ENCODE measurements at places on chromosomes 4 and X.
A peak's percentile ranks its signal among the peaks of the same experiment; 100 is the strongest.

- no peak for DNase-seq
These were observed 30.7 kb upstream of the JAKMIP1 start for GRCh38 chr4:6230827-6231662.

GRCh38 chrX:71992711-71993110 is 82.1 kb downstream of the NHSL2 start:
- no peak for DNase-seq

GRCh38 chr4:164337219-164337944 is 416.5 kb upstream of the SMIM31 start:
- DNase-seq: no peak

DNA sequence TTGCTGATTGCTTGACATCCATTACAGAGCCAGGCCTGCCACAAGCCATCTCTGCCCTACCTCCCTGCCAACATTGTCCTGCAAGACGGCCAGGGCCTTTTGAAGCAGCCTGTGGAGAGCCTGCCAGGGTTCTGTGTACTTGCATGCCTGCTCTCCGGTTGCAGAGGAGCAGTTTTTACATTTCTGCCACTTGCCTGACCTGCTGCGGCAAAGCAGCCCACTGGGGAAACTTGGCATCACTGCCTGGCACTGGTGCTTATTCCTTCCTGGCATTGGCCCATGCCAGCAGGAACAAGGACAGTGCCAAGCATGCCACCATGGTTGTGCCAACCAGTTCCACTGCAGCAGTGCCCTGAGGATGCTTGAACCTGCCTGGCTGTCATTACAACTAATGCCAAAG is 167.1 kb downstream of the NHS start:
- DNase-seq: no peak

GRCh38 chr4:23720556-23720955 is 169.3 kb downstream of the PPARGC1A start:
- no peak for DNase-seq

DNA sequence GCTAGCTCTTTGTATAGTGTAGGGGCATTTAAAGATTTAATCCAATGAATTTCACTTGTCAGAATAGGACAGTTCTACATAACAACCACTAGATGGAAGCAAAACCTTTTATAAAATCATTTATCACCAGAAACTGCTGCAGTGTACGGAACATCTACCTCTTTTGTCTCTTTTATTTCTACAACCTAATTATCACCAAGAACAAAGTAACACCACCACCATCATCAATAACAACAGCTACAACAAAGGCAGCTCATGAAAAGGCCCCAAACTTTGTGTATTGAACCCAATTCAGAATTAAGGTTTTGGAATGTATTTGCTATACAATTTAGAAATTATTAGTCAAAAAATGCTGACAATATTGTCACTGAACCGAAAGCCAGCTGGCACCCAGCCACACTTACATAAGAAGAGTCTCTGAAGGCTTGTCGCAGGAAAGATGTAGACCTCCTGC is 260.9 kb upstream of the RPS6KA3 start:
- DNase-seq: no peak

GRCh38 chr4:3217266-3217665 is 31.7 kb upstream of the MSANTD1 start:
- DNase-seq: no peak

- DNase-seq: no peak
These were observed 9.3 kb downstream of the MXD4 start for GRCh38 chr4:2252530-2253091.

DNA sequence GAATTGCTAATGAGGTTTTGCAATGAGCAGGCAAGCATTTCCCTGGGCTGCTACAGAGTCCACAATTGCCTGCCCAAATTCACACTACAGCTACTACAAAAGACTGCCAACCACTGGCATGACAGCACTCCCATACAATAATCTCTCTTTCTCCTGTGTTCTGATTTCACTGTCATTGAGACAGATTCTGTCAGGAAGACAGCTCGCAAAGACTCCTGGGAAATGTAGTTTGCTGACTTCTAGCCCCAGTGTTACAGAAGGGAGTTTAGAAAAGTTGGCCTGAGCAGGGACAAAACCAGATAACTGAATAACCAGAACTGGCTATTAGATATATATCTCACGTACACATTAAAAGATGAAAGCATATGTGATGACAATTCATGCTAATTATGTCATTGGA is 1231.3 kb upstream of the PRKX start:
- DNase-seq: no peak

- no peak for DNase-seq
These were observed 490 bp downstream of the RWDD4 start for GRCh38 chr4:183658362-183659028.

DNA sequence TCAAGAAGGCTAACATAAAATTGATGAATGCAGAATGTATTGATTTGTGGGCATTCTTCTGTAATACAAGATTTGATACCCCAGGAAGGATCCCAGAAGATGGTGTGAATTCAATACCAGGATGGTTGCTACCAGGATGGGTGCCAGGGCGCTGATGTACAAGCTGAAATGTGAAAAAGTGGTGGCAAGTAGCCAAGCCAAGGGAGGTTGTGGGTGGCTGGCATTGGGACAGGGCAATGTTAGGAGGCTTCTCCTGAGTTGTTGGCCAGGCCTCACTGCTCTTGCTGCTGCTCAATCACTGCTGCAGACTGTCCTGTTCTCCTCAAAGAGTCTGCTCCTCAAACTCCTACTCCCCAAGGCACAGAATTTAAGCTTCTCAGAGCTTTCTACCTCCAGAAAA is 77.1 kb downstream of the RBM46 start:
- no peak for DNase-seq

DNA sequence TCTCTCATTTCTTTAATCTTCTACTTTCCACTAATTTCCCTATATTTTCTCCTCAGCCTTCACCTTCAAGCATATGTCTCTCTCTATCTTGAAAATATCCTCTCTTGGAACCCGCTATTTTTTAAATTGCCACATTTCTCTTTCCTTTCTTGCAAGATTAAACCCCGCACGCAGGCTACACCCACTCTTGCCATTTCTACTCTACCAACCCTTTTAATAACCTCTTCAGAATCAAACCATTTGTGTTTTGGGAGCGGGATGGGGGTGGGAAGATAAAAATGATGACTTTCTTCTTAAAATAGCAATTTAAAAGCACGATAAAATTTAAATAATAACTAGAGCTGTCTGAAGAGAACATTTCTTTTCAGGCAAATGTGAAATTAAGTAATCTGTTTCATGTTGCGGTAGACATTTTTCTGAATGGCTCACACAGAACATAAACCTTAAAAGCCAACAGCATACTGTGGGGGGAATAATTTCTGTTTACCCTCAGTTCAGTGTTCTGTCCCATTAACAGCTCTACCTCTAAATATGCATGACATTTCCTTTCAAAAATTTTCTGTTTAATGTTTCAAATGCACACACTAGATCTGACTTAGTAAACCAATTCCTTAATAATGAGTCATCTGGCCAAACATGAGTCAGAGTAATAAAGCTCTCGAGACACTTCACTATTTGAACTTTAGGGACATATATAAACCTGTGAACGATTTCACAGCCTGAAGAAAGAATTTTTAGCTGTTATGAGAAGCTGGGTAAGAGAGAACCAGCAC is 20.5 kb downstream of the ARSJ start:
- no peak for DNase-seq

- DNase-seq: no peak
These were observed 90.2 kb downstream of the SHOX start for GRCh38 chrX:720825-721224.

DNA sequence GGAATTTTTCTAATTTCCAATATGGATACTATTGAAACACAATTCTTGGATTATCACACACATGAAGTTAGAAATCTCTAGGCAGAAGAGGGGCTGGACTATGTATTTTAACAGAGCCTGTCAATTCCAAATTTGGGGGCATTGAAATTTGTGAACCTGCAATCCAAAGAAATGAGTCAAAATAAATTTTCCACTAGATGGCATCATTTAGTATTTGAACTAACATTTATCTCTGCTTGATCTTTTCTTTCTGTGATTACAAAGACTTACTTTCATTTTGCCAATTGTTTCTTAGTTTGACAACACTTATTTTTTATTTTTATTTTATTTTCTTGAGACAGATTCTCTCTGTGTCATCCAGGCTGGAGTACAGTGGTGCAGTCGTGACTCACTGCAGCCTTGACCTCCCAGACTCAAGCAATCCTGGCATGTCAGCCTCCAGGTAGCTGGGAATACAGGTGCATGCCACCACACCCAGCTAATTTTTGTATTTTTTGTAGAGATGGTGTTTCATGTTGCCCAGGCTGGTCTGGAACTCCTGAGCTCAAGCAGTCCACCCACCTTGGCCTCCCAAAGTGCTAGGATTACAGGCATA is 2.7 kb upstream of the PYURF start:
- no peak for DNase-seq

DNA sequence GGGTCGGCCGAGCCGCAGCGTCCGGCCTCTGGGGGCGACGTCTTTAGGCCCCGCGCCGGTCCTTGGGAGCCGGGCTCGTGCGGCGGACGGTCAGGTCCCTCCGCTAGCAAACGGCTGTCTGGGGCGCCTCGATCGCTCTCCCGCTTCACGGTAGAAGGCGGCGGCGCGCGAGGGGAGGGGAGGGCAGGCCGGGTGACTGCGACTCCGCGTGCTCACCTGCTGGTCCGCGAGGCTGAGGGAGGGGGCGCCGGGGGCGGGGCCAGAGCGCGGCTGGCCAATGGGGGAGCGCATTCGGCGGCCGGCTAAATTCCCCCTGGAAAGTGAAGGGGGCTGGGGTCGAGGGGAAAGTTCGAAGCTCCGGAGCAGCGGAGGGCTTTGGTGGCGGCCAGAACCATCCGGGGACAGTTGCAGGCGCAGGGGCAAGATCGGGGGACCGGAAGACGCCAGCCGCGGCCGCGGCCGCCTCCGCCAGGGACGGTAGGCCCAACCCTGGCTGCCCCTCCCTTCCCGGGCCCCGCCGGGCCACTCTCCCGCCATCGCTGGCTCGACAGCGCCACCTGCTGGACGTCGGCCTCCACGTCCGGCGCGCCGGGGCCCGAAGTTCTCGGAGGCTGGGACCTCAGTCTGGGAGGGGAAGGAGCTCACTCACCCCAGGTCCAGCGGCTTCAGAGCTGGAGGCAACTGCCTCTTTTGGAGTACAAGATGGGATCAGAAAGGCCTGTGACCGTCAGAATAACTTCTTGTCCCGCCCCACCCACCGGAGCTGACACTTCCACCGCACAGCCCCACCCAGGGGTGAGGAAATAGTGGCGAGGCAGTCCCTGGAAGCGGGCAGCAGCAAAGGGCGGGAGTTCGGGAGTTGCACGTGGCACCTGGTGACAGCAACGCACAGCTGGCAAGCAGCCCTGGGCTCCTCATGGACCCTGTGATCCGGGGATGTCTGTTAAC is 49.9 kb downstream of the ELF4 start:
- peak; percentile 53 for DNase-seq

GRCh38 chr4:110614173-110614963 is 8.5 kb downstream of the PITX2 start:
- DNase-seq: no peak

GRCh38 chr4:154088741-154089140 is 299.9 kb upstream of the SFRP2 start:
- DNase-seq: no peak

DNA sequence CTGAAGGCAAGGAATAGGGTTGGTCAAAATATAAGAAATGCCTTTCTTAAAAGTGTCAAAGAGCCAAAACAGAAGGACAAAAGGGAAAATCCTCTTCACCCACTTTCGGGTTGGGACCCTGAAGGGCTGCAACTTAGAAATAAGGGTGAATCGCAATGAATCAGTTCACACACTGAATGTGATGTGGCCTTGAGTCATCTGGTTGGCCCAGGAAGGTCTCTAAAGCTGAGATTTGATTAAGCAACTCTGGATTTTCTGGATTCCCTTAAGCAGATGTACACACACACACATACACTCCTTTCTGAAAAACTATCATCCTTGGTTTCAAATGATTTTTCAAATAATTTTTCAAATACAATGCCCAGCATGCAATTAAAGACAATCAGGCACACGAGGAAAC is 13.1 kb downstream of the TAB3 start:
- DNase-seq: no peak

DNA sequence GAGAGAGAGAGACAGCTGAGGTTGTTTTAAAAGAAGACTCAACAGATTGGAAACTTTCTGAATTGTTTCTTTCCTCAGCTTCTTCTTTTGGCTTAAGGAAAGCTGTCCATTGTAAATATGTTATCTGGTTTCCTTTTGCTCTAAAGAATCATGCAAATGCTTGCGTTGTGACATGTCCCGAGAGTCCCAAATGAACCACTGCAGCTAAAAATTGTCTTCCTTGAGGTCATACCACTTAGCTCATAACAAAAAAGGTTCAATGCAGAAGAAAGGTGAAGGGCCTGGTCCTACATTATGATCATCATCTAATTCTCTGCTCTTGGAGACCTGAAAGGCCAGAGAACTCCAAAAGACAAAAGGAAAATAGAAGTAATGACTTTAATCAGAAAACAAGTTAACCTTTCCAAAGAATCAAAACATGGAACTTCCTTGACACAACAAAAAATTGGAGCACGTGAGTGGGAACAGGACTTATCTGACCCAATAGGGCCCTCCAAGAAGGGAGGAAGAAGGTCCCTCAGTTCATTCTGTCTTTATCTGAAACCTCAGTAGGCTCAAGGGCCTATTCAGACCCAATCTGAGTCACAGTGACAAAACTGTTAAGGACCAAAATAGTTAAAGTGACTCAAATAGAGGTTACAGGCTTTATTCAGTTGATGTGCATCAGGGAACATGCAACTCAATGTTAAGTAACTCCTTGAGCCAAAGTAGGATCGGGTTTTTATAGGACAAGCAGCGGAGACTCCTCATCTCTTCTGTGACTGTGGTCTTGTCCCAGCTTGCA is 14.7 kb upstream of the VSIG1 start:
- no peak for DNase-seq

- DNase-seq: no peak
These were observed 73.8 kb downstream of the VEGFC start for GRCh38 chr4:176718881-176719280.

DNA sequence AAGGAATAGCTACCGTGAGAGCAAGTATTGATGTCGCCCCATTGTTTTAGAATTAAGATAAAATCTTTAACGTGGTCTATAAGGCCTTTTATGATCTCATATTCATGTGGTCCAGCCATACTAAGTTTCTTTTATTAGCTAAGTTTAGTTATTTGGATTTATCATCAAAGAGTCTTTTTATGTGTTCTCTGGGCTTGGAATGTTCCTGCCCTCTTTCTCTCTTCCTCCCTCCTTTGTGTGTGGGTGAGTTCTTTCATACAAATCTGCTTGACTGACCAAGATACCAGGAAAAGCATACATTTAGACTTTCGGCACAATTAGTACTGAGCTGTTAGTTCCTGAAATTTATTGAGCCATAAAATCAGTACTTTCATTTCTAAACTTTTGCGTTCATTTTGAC is 11.3 kb downstream of the TDO2 start:
- DNase-seq: no peak

GRCh38 chr4:76515975-76516843 is 81.2 kb downstream of the SHROOM3 start:
- DNase-seq: no peak

GRCh38 chr4:122017296-122017695 is 65.4 kb upstream of the TRPC3 start:
- no peak for DNase-seq

Data from amygdala (tissue), 56 donors.